ENCODE measurements at places on chromosomes 6 and 20.

GRCh38 chr6:160112628-160113299 is 8.9 kb upstream of the SLC22A1 start:
- DNase-seq = no peak

GRCh38 chr6:19167251-19167650 is 669.9 kb upstream of the ID4 start:
- no peak for DNase-seq

DNA sequence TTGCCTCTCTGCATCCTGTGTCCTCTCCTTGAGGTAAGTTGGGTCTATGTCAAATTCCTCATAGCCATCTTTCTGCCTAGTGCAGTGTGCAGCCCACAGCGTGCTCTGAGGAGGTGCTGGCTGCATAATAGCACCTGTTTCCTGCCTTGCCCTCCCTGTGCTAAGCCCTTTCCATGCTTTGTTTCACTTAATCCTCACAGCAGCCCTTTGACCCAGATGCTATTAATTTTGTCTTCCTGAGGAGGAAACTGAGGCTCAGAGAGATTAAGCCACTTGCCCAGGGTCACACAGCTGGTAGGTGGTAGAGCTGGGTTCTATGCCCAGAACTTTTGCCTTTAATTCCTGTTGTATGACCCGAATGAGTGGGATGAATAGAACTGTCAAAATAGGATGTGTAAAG is 13.5 kb downstream of the FAM83D start:
- DNase-seq = no peak

GRCh38 chr6:41503827-41504465 is 42.2 kb upstream of the FOXP4 start:
- DNase-seq = peak; percentile 54

GRCh38 chr6:79536585-79536953 is 661 bp downstream of the LCA5 start:
- DNase-seq = peak; percentile 42

DNA sequence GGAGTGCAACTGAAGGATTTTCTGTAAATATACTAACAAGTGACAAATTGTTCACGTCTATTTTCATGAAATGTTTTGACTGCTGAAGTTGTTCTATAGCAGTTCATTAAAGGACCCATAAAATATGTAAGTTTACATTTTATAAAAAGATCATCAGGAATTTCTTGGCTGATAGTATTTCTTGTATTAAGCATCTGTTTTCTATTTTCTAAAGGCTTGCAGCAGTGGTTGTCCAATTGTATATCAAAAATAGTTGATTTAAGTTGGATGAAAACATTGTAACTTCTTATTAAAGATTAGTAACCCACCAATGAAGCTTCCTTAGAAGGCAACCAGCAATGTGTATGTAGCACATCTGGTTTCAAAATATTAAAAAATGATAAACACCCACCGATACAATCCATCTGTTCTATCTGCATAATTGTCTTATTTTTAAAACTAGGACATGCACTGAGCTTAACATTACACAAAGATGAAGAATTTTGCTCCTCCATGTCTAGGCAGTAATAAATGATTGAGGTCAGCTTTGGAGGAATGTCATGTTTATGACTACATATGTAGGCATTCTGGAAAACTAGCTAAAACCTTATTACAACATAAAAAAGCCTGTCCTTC is 301.3 kb upstream of the TCF21 start:
- peak; percentile 54 for DNase-seq

DNA sequence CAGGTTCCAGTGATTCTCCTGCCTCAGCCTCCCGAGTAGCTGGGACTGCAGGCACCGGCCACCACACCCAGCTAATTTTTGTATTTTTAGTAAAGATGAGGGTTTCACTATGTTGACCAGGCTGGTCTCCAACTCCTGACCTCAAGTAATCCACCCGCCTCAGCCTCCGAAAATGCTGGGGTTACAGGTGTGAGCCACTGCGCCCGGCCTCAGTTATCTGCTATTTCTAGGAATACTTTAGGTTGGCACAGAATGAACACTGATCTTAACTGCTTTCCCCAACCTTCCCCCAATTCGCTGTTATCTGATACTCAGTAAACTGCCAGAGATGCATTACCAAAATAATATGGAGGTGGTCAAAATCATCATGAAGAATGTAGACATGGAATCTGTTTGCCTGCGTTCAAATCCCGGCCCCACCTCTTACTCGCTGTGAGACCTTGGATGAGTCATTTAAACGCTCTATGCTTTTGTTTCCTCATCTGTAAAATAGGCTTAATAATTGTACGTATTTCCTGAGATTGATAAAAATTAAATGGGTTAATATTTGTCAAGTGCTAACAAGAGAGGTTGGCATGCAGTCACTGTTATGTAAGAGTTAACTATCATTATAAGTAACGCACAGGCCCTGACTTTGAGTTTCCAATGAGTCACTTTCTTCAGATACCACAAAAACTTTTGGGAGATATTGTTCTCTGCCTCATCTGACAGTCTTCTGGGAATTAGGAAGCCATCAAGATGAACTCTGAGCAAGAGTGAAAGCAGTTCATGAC is 44.5 kb upstream of the NCOA3 start:
- DNase-seq = peak; percentile 81

- no peak for DNase-seq
These were observed 234.4 kb downstream of the SIM1 start for GRCh38 chr6:100230115-100230952.

DNA sequence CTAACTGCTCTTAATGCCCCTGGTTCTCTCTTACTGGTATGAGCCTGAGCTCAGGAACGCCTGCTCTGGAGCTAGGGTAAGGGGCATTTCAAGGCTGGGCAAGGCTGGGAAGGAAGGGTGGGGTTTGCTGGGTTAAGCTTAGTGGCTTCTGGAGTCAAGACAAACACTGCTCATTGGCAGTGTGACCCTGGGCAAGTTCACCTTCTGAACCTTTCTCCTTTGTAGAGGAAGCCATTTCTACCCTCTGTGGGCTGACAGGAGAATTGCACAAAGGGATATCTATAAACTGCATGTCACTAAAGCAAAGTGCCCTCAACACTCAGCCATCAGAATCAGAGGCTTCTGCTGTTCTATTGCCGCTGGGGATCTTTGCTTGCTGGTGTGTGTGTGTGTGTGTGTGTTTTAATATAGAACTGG is 20.3 kb upstream of the LRRN4 start:
- peak; percentile 42 for DNase-seq

DNA sequence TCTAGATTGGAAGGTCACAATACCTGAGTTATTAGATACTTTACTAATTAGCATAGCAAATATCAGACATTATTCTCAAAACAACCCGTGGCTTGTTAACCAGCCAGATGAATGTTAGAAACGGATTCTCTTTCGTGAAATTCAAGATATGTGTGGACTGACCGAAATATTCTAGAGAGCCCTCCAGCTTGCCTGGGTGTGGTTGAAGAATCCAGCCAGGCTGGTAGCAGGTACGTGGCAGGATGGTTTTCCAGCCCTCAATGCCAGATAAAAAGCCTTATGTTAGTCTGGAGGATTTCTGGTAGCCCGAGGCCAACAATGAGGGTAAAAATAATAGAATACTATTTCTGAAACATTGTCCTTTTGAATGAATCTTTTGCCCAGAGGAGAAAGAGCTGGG is 19.3 kb downstream of the ECT2L start:
- no peak for DNase-seq

DNA sequence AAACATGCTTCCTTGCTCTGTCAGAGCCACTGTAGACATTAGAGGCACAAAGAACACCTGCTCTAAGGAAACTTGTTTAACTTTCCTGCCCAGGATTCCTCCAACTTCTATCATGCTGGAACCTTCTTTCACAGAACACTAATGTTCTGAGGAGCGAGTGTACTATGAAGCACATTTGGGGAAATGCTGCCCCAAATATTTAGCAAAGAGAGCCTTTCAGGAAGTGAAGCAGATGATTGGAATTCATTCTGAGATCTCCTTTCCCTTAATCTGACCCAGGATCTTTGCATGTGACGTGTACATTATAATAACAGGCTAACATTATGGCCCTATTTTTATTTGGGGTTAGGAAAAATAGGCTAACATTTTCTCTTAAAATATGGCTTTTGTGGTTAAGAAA is 21.0 kb upstream of the FYN start:
- peak; percentile 82 for DNase-seq

- no peak for DNase-seq
These were observed 152.9 kb downstream of the JARID2 start for GRCh38 chr6:15398633-15399275.

DNA sequence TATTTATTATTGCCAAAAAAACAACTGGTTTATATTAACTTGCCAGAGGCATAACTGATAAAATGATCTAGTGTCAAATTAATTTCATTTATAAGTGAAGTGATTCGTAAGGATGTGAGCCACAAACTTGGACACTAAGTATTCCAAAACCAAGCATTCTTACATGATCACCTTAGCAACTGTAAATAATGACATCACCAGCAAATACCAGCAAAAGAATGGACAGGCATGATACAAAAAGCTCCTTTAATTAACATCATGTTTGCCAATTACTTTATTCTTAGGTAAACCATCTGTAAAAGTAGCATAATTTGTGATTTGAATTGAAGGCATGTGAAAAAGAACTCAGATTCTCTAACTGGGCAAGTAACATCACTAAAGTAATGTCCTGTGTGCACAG is 17.2 kb upstream of the FNDC1 start:
- peak; percentile 8 for DNase-seq

DNA sequence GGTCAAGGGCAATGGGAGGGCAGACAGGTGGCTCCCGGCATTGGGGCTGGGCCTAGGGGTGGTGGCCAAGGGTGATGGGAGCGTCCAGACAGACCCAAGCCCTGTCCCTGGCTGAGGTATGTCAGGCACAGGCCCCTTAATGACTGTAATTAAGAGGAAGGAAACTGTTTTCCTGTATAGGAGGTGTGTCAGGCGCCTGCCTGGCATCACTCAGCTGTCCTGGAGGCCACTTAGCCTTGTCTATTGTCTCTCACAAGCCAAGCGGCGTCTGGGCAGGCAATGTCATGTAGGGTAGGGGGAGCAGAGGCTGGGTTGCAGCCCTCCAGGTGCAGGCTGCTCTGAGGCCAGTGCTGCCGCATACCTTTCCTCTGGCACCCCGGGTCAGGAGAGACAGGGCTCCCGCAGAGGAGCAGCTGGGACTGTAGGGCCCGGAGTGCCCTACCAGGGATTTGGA is 3.9 kb upstream of the FAM83C start:
- DNase-seq = no peak

DNA sequence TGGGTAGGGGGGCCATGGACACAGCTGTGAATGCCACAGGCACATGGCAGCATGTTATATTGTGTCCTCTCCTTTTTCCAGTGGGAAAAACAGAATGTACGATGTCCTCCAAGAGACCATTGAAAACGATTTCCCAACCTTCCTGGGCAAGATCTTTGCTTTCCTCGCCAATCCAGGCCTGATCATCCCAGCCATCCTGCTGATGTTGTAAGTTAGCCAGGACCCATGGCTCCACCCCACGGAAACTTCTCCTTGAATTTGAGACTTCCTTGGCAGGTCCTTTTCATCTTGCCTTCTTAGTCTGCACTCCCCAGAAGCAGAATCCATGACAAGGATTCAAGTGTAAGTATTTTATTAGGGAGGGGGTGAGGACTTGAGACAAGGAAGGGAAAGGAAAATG is 28.2 kb upstream of the NOP56 start:
- no peak for DNase-seq

DNA sequence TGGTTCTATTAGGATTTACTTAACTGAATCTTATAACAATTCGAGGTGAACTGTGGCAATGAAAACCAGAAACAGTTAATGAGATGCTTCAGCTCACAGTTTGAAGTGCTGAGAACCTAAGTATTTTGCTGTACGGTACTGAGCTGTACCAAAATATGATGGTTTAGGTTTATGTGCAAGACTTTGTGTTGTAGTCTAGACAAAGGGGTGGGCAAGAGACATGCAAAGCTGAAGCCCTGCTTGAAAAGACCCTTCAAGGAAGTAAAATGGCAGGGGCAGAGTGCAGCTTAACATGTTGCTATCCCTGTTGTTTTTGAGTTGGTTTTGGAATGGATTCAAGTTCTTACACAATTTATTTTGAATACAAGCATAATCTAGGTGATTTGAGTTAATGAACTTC is 54.0 kb downstream of the RNF182 start:
- DNase-seq = no peak

DNA sequence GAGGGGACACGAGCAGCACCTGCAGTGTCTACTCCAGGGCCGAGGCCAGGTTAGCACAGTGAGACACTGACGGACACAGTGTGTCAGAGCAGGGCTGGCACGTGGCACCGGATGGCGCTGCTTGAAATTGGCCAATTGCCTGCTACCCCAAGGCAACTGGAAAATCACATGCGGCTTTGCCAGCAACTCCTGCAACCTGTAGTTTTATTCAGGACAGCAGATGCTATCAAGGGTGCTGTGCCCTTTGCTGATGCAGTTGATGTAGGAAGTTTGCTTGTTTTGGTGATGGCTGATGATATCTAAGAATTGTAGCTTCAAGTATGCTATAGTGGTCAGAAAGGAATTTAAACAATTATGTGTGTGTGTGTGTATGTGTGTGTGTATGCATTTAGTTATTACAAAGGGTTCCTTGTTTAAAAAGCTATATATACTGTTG is 25.9 kb downstream of the RIN2 start:
- DNase-seq = peak; percentile 71

DNA sequence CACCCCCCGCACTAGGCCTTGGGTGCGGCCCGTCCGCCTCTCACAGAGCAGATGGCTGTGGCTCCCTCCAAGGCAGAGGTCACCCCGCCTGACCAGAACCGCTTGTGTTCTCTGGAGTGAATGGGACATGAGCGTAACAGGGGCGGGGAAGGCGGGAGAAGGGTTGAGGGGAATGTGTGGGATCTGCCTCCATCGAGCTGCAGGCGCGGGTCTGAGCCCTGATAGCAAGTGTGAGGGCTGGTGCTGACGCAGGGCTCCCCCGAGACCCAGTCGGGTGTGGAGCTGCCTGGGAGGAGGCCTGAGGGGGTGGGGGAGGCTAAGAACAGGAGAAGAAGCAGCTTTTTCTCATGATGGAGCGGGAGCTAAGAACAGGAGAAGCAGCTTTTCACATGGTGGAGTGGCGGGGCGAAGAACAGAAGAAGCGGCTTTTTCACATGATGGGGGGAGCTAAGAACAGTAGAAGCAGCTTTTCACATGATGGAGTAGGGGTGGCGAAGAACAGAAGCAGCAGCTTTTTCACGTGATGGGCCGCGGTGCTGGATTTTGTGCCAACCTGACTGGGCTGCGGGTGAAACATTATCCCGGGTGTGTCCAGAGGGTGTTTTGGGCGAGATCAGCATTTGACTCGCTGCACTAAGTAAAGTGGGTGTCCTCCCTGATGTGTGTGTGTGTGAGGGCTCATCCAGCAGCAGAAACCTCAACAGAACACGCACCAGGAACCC is 169.3 kb downstream of the TTLL2 start:
- DNase-seq = no peak
